ENCODE measurements at places on chromosomes 13 and 19.
A peak's percentile ranks its signal among the peaks of the same experiment; 100 is the strongest.

DNA sequence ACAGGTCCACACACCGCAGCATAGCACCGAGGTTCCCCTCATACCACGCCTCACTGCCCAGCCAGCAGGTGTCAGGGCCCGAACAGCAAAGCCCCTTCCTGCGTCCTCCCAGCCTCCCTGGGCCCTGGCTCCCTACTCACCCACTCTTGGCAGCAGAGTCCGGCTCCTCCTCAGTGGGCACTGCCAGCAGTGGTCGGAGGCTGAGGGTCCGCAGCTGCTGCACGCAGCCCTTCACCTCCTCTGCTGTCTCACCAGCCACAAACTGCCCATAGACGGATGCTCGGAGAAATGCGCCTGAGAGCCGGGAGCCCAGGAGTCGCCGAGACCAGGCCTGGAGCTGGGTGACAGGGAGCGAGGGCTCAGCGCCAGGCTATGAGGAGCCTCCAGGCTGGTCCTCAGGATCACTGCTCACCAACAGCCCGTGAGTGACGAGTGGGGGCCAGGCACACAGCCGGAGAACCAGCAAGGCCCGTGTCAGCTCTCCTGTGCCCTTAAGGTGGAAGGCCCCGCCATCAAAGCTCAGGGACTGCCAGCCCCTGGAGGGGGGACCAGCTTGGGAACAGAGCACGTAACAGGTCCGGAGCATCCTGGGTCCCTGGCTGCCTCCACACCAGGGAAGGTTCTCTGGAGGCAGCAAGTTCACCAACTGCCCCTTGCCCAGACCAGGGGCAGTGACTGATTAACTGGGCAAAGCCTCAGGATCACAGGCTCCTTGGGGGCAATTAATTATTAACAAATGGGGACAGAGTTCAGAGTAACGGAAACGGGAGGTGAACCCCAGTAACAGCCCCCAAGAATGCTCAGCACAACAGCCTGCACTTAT lies at the start of gene PRODH2:
PRODH2 (minus strand) TSS at position 626 of the 823 bp plus-strand sequence; CDS start at position 586, 40 bp downstream.
- no peaks in the 10 kb centered on the region for H3K4me1 ChIP-seq
- H3K27ac ChIP-seq, result no peak within 1 kb of the TSS
- peaks cover 41% of the 10 kb centered on the region for H3K27me3 ChIP-seq
- DNase-seq, result no peak
- no peaks in the 10 kb centered on the region for H3K36me3 ChIP-seq
- H3K4me3 ChIP-seq, result no peak within 1 kb of the TSS

GRCh38 chr13:20193162-20193906 lies 596 bp upstream of the GJB2 start:
- H3K4me1 ChIP-seq, result peaks cover 10% of the 10 kb centered on the region
- no peak for DNase-seq
- peak overlapping the region; percentile 77 for H3K4me3 ChIP-seq

DNA sequence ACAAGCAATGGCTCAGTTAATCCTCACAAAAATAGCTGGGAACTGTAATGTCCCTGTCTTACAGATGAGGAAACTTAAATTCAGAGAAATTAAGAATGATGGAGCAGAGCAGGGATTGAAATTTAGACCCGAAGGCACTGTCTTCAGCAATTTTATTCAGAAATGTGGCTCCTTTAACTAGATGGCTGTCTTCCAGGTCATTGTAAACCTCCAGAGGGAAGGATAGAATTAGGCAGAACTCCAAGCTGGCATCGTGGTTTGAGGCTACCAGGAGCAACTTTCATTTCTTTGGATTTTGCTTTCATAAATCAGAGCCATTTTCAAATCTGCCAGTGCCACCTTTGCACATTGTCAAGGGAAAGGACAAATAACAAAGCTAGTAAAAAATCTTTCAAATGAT lies 339.0 kb downstream of the DCT start:
- no peak overlapping the region for H3K4me3 ChIP-seq
- no peak for DNase-seq
- no peak overlapping the region for H3K27ac ChIP-seq
- H3K4me1 ChIP-seq, result no peaks in the 10 kb centered on the region
- H3K27me3 ChIP-seq, result no peaks in the 10 kb centered on the region

DNA sequence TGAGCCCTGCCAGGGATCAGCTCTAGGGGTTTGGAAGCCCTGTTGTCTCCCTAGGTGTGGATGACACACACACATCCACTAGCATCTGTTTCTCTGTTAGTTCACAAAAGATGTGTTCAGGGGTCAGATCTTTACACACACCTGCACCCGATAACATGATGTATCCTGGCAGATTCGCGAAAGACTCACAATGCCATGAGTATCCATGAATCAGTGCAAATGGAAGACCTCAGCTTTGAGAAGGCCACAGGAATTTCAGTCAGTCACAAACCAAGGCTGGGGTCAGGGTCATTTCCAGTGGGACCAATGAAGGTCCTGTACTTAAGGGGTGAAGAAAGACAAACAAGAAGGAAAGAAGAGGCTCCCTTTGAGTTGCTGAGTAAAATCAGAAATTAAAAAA lies 898.2 kb downstream of the UQCRFS1 start:
- peaks cover 3% of the 10 kb centered on the region for H3K36me3 ChIP-seq
- DNase-seq, result no peak
- H3K4me3 ChIP-seq, result no peak overlapping the region
- H3K27me3 ChIP-seq, result peaks cover 5% of the 10 kb centered on the region
- H3K27ac ChIP-seq, result no peak overlapping the region

- no peak for DNase-seq
- H3K4me3 ChIP-seq, result no peak overlapping the region
- H3K27ac ChIP-seq, result no peak overlapping the region
- H3K27me3 ChIP-seq, result no peaks in the 10 kb centered on the region
These were observed 65.5 kb downstream of the STK24 start for GRCh38 chr13:98511435-98511834.

DNA sequence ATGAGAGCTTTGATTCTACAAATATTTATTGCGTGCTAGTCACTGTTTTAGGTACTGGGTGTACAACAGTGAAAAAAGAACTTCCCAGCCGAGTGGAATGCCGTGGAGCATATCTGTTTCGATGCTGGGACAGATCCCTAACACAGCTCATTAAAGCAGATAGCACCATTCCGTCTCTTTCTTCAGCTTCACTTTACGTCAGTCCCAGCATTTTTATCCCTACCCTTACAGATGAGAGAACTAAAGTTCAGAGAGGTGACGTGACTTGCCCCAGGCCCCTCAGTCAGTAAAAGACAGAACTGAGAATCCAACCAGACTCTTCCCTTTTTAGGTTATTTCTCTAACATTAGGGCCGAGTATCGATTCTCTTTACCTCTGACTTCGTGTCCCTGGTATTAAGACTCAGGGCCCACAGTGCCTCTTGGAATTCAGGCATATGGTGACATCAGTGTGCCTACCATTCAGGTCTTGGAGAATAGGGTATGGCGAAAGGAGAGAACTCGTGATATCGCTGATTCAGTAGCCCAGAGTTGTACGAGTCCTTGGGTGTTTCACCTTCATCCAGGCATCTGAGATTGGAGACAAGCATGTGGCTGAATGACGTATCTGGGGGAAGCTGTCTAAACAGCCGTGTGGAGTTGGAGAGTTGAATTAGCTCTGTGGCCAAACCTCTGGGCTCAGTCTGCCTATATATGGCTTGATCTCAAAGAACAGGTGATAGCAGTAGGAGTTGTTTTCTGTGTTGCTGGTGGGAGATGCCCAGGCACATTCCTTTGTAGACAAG lies 27.1 kb downstream of the ACTN4 start:
- H3K36me3 ChIP-seq, result peaks cover 46% of the 10 kb centered on the region
- H3K4me3 ChIP-seq, result peak overlapping the region; percentile 57
- DNase-seq, result no peak
- H3K27me3 ChIP-seq, result no peaks in the 10 kb centered on the region
- H3K4me1 ChIP-seq, result peaks cover 84% of the 10 kb centered on the region

DNA sequence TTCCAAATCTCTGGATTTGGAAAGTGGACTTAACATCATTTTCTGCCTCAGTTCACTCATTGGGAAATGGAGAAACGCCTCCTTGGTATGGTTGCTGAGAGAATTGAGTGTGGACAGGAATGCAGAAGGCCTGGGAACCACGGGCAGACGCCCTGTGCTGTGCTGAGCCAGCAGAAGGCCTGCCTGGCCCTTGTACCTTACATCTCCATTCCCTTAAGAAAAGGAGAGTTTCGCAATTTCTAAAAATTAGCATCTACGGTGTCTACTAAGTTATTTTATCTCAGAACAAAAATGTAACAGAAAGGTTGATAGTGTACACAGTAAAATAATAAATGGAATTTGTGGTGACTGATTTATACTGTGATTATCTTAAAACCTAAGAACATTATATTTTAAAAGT lies 78.7 kb downstream of the IPO5 start:
- H3K27ac ChIP-seq, result no peak overlapping the region
- no peak overlapping the region for H3K4me3 ChIP-seq
- peaks cover 12% of the 10 kb centered on the region for H3K27me3 ChIP-seq
- DNase-seq, result no peak
- H3K4me1 ChIP-seq, result no peaks in the 10 kb centered on the region

DNA sequence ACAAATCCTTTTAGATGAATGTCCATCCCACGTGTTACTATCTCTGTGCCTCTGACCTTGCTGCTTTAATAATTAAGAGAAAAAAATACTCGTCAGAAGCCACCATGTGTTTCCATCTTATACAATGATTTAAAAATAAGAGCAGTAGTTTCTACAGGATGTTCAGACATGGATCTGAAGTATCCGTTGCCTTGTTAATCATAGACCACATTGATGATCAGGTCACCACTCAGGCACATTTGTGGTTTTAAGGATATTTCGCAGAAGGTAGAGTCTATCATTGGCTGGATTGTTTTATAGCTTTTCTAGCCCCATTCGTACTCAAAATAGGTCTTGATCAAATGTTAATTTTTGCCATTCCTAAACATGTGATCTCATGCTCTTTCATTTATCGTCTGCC lies 710.0 kb upstream of the ARGLU1 start:
- DNase-seq, result no peak
- no peaks in the 10 kb centered on the region for H3K4me1 ChIP-seq
- H3K27ac ChIP-seq, result no peak overlapping the region
- H3K36me3 ChIP-seq, result no peaks in the 10 kb centered on the region

DNA sequence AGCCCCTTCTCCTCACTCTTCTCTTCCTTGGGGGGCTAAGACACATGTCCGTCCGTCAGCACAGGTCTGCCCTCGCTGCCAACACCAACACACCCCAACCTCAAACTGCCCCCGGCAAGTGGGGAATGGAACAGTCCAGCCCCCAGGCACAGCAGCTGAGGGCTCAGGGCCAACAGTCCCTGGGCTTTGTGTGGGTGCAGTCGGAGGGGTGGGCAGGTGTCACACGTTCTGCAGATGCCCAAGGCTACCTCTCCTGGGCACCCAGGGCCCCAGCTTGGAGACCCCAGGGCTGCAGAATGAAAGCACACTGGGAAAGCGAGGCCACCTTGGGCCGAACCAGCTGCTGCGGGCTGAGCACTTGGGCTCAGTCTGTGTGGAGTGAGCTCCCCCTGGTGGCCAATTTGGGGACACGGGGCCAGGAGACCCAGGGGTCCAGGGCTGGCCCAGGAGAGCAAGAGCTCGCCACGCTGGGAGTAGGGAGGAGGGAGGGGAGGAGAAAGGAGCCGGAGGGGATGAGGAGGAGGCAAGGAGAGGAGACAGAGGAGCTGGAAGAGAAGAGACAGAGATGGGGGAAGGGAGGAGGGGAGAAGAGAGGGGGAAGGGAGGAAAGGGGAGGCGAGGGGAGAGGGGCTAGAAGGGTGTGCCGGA lies 14.0 kb upstream of the ATP8B3 start:
- H3K4me1 ChIP-seq, result peaks cover 5% of the 10 kb centered on the region
- H3K27me3 ChIP-seq, result no peaks in the 10 kb centered on the region
- H3K36me3 ChIP-seq, result peaks cover 66% of the 10 kb centered on the region
- H3K27ac ChIP-seq, result peak overlapping the region; percentile 83

DNA sequence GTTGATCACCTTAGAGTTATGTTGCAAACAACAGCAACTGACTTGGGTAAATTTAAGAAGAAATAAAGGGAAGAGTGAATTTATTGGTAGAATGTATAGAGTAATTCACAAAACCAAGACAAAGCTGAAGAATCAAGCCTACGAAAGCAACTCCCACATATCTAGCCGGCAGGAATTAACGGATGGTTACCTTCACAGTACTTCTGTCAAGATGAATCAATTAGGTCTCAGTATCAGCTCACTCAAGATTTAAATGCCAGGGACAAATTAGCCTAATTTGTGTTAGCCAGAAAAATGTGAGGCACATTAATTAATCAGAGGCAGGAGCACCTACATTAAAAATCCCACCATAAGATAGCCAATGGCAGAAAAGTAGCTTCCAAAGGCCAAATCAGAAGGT lies 10.7 kb downstream of the KPNA3 start:
- H3K27me3 ChIP-seq, result no peaks in the 10 kb centered on the region
- H3K36me3 ChIP-seq, result peaks cover 2% of the 10 kb centered on the region
- H3K4me3 ChIP-seq, result no peak overlapping the region
- peaks cover 68% of the 10 kb centered on the region for H3K4me1 ChIP-seq
